SHP77 treated with DMSO at 0.1 percent for 48 hours (cell line): ENCODE measurements at places on chromosomes 6 and 20.

DNA sequence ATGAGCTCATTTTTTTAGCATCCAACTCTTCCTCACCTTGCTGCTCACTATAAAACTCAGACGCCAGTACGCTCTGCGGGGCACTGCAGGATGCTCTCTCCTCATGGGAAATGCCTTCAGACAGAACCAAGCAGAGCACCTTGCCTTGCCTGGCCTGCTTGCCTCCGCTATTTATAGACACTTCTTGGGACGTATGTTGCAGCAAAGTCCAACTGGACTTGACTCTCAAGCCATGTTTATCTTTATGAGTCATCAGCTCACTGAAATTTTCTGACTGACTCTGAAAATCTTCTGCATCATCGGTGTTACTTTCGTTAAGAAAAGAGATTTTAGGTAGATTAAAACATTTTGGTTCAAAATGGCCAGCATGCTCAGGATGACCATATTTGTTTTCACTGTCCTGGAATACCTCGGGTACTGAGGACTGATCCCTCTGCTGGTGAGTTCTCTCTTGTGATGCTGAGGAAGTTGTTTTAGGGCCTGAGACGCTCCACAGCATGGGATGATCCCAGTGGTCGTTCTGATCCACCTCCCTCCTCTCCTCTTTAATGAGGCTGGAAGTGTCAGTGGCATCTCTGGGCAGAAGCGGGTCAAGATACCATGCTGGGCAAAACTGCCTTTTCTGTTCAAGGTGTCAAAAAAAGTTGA lies 204.5 kb downstream of the KIF16B start:
- DNase-seq: no peak

DNA sequence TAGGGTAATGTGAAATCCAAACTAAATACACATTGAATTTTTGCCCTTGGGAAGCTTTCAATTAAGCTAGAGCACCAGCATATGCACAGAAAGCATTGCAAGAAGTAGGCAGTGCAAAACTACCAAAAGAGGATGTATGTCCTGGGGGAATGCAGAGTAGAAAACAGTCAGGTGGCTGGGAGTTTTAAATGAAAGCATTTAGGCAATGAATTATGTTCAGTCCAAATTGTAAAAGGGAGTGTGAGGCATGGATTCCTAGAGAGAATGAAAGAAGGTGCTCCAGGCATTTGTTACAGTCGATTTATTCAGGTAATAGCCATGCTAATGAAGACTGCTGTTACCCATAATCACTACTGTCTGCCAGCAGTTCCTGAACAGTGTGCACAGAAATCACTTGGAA lies 604.1 kb upstream of the POU3F2 start:
- DNase-seq: no peak

GRCh38 chr6:38786486-38786885 lies 71.4 kb downstream of the DNAH8 start:
- DNase-seq: no peak

DNA sequence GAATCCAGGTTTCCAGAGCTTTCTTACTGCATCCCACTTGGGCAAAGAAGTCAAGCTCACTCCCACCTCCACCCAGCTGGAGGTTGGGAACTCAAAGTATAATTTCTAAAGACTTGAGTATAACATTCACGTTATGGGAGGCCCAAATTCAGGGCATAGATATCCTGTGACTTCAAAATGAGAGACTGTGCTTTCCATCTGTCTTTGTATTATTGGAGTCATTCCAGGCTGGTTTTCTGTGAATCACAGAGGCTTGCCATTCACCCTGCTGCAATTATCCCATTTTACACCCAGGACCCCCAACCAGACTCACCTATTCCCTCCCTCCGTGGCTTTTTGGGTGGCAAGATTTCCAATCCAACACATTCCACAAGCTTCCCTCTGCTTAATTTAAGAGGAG lies 19.3 kb upstream of the SRC start:
- DNase-seq: no peak

- no peak for DNase-seq
Measured at GRCh38 chr20:11229772-11230171, 556.0 kb upstream of the JAG1 start.

DNA sequence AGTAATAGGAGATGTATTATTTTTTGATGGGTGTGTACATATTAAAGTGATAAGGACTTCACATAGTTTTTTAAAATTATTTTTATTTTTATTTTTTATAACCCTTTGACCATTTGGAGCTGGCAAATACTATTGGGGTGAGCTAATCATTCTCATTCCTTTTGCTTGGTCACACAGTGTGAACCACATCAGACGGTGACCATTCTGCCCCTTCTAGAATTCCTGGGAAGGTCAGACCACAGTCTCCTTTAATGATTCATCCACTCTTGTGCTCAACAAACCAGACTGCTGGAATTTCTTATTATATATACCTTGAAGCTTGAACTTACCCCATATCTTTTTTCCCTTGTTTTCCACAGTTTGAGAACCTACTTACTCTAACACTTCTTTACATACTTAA lies 23.9 kb upstream of the PRL start:
- no peak for DNase-seq

GRCh38 chr6:83167726-83168278 lies 25.3 kb downstream of the PGM3 start:
- no peak for DNase-seq

- DNase-seq: no peak
Measured at GRCh38 chr20:52242237-52243230, 51.0 kb upstream of the ZFP64 start.

GRCh38 chr20:50679753-50680104 lies 11.6 kb downstream of the RIPOR3 start:
- no peak for DNase-seq

GRCh38 chr20:23909390-23909789 lies 29.8 kb upstream of the CST5 start:
- no peak for DNase-seq

DNA sequence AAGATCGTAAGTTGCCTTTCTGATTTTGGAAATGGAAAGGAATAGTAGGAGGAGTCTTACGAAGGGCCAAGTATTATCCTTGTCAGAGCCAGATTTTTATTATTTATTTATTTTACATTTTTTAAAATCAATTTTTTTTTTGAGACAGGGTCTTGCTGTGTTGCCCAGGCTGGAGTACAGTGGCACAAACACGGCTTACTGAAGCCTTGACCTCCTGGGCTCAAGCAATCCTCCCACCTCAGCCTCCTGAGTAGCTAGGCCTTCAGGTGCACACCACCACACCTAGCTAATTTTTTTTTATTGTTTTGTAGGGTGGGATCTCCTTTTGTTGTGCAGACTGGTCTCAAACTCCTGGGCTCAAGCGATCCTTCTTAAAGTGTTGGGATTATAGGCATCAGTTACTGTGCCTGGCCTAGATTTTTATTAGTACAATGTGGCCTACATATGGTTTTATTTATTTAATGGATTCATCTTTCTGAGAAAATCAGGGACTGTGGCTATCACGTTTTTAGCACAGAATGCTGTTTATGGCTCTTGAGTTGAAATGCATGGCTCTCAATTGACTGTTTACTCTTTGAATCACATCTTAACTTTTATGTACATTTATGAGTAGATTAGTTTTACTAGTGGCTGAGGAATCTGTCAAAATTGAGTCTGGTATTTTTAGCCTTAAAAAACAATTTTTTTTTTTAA lies 16.7 kb downstream of the CDC5L start:
- no peak for DNase-seq

- DNase-seq: no peak
Measured at GRCh38 chr6:40918040-40918651, 120.9 kb downstream of the UNC5CL start.
